Mucosa of gallbladder (tissue), 1 donor: ENCODE measurements at places on chromosomes 16 and 17. TPM values are rescaled to one million over a fixed set of nuclear protein-coding genes. Genes with fewer than 3 reads are reported as not detected.

SSTR5 gene
- total RNA-seq = 5.8 TPM

GRCh38 chr16:3486506-3487215 is 8.6 kb downstream of the C16orf90 start:
- no peak for DNase-seq

GDPD1 gene
- 6.8 TPM for total RNA-seq

SOX9 gene
- 67.0 TPM for total RNA-seq

DNA sequence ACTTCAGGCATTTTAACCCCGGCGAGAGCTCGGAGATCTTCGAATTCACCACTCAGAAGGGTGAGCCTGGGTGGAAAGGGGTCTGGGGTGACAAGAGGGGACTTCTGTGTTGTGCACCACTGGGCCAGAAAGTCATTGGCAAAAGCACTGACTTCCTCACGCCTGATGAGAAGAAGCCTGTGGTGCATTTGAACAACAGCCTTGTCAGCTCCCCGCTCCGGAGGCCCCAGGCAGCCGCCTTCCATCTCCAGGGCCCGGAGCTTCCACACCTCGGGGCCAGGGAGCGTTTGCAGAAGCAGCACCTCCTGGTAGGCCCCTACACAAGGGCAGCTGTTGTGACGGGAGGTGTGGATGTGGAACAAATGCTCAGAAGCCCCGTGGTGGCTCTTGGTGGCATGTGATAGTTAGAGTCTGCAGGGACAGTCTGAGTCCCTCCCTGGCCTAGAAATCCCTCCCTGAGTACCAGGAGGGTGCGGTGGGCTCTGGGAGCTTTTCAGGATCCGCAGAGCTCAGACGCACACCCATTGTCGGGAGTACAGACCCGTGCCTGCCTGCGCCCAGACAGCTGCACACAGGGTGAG is 9.7 kb downstream of the CACNG1 start:
- DNase-seq = no peak

RPS15A gene
- total RNA-seq = 899 TPM

TAC4 gene
- not detected for total RNA-seq

DNA sequence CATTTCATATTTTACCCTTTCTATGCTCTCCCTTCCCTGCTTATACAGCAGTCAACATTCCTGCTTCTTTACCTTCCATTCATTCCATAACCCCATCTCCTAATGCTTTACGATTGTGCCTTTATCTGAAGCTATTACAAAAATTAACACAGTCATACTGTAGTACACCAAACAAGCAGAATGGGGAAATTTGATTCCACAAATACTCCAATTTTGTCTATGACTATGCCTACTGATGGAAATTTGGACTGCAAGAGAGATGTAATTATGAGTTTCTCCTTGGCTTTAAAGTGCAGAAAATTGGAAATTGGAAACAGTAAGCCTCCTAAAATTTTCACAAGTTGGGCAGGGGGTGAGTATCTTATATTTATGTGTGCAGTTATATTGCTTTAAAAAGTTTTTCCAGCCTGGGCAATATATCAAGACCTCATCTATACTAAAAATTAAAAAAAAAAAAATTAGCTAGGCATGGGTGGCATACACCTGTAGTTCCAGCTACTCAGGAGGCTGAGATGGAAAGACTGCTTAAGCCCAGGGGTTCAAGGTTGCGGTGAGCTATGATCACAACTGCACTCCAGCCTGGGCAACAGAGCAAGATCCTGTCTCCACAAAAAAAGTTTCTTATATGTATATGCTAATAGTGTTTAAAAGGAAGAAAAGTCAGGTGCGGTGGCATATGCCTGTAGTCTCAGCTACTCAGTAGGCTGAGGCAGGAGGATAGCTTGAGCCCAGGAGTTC is 3.0 kb downstream of the APPBP2 start:
- no peak for DNase-seq

DNA sequence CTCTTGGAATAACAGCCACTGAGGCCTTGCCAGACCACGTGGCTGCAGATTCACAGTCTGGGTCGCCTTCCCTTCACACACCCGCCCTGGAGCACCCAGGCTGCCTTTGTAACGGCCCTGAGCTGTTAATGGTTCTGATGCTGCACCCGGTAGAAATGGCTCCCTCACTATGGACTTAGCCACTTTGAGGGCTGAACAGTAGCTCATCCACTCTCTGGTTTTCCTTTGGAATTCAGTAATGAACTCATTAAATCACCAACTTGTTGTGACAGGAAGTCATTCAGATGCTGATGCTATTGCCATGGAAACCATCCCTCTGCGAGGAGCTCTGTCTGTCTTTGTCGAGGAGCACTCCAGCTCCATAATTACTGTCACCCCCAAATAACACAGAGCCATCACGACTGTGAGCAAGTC is 59.2 kb downstream of the CDK5R1 start:
- DNase-seq = no peak

ARHGAP27 gene
- total RNA-seq = 98.1 TPM

MPP2 gene
- total RNA-seq = 7.0 TPM

DNA sequence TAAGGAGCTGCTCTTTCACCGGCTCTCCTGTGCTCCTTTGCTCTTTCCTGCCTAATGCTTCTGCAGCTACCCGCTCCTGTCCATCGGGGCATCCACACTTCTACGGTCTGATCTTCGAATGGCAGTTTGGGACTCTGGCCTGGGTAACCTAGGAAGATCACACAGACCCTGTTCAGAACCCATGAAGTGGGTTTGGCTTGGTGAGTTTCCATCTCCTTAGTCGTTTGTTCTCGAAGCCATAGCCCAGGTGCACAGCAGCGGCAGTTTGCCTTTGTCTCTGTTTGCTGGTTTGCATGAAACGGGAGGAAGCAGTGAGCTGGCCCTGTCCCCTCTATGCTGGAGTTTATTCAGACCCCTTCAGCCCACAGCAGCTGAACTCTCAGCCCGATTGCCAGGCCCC is 29.0 kb downstream of the PSMD7 start:
- no peak for DNase-seq

GRCh38 chr17:39732586-39732985 is 2.3 kb upstream of the MIEN1 start:
- no peak for DNase-seq

- no peak for DNase-seq
Measured at GRCh38 chr17:37317867-37318266, 57.9 kb upstream of the C17orf78 start.

GRCh38 chr16:75012380-75013081 is 13.7 kb downstream of the ZNRF1 start:
- DNase-seq = no peak

DNA sequence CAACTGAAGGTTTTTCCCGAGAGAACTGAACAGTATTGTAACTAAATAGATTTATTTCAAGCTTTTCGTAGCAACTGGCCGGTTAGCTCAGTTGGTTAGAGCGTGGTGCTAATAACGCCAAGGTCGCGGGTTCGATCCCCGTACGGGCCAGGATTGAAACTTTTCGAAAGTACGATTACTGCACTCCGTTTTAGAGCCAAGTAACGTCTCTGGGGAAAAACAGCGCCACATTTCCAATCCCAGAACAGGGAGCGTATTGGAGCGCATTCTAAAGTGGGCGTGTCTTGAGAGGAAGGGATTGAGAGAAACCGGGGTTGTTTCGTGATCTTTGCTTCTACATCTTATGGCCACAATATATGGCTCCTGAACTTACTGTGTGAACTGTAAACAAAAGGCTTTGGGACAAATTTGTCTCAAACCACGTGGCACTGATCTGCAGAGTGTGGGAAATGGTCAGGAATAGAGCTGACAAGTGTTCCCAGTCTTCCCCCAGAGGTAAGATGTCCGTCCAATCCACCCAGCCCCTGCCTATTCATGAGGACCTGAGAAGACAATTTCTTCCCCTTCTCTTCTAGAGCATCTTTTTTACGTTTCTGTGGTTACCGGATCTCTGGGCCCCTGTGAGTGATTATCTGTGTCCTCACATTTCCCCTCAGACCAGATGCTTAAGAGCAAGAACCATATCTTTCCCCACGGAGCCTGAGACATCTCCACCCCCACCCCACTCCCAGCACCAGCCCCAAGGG is 2.3 kb downstream of the BORCS6 start:
- peak; percentile 95 for DNase-seq

- DNase-seq = peak; percentile 68
Measured at GRCh38 chr17:77145612-77146245, 5.0 kb downstream of the SEC14L1 start.

FNDC8 gene
- not detected for total RNA-seq

RUNDC3A gene
- total RNA-seq = 1.4 TPM

TBC1D24 gene
- 20.6 TPM for total RNA-seq

DNA sequence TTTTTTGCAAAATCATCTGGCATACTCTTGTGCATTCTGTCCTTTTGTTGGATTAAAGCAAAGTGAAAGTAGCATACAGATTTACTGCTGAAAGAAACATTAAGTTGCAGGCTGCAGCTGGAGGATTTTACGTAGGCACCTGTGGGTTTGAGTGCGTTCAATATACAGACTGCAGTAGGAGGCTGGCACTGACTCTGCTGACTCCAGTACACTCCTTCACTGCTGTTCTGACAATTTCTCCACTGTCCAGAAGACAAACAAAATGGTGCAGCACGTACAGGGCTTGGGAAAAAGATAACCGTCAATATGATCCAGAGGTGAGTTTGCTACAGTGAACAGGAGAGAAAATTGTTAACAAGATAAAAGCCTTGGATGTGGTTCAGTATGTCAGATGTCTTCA is 73.3 kb downstream of the TANC2 start:
- DNase-seq = no peak

PRDM7 gene
- not detected for total RNA-seq

DNA sequence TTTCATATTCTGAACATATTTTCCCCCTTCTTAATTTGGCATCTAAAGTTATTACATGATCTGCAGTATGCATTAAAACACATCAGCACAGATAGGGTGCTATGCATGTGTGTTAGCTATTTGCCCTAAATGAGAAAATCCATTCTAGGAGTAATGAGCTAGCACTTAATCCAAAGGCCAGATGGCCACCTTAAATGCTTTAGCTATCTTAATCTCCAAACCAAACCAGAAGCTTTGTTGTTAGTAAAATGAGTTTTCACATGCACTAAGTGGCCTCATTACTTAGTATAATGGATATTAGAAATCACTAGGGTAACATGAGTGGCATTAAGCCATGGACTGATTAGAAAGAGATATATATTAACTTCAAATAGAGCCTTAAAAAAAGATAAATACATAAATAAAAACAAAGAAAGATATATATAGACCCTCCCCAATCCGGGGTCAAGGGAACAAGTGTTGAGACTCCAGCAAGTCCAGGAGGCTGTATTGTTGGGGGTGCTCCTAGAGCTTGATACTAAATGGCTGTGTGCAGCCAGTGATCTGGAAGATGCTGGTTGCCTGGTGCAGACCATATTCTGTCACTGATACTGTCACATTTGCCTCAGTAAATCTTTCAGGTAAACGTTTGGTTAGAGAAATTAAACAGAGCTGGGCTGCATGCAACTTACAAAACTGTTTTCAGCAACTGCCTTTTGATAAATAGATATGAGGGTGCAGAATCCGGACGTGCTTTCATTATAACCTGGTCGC is 67.3 kb downstream of the MYH10 start:
- DNase-seq = no peak

GRCh38 chr17:3907483-3908216 is 8.6 kb downstream of the P2RX1 start:
- no peak for DNase-seq

DNA sequence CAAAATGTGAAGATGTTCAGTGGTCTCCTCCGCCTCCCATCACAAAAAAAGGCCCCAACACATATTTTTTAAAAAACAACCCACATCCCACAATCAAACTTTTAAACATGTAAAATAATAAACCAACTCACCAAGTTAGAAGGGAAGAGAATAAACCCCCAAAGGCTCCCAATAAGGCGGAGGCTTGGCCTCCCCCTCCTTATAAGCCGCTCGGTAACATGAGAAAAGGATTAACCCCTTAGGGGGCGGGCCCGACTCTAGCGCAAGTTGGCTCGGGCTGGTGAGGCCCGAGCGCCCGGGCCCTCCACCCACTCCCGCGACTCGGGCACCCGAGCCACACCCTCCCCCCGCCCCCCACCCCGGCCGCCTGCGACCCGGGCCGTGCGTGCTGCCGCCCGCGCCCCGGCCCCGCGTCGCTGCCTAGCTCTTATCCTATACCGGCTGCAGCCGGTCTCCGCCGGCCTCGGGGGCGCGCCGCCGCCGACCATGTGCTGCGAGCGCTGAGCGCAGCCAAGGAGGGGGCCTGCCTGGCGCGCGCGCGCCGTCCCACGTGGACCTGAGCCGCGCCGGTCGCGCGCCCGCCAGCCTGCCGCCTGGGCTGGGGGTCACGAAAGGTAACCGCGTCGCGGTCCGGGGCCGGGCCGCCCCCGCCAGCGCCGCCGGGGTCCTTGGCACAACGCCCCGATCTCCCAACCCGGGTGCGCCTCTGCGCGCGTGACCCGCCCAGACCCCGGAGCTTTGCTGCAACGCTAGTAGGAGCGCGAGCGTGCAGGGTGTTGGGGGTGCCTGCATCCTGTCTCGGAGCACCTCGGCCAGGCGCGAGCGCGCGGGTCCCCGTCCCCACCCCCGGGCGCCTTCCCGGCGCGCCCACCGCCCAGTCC is at the start of the genes ARSG and SLC16A6:
ARSG (plus strand) TSS at position 541 of the 881 bp plus-strand sequence. CDS start 15,999 bp downstream, outside the sequence.
SLC16A6 (minus strand) TSS at position 173 of the 881 bp plus-strand sequence. CDS start 12,807 bp downstream, outside the sequence.
- peak; percentile 57 for DNase-seq

- no peak for DNase-seq
Measured at GRCh38 chr16:59697236-59697635, 963.1 kb upstream of the GOT2 start.

GRCh38 chr16:57028086-57028485 is 38.7 kb downstream of the NLRC5 start:
- no peak for DNase-seq

- no peak for DNase-seq
Measured at GRCh38 chr17:65198653-65199382, 61.6 kb downstream of the RGS9 start.

LGALS3BP gene
- total RNA-seq = 761 TPM

C17orf50 gene
- not detected for total RNA-seq

DNA sequence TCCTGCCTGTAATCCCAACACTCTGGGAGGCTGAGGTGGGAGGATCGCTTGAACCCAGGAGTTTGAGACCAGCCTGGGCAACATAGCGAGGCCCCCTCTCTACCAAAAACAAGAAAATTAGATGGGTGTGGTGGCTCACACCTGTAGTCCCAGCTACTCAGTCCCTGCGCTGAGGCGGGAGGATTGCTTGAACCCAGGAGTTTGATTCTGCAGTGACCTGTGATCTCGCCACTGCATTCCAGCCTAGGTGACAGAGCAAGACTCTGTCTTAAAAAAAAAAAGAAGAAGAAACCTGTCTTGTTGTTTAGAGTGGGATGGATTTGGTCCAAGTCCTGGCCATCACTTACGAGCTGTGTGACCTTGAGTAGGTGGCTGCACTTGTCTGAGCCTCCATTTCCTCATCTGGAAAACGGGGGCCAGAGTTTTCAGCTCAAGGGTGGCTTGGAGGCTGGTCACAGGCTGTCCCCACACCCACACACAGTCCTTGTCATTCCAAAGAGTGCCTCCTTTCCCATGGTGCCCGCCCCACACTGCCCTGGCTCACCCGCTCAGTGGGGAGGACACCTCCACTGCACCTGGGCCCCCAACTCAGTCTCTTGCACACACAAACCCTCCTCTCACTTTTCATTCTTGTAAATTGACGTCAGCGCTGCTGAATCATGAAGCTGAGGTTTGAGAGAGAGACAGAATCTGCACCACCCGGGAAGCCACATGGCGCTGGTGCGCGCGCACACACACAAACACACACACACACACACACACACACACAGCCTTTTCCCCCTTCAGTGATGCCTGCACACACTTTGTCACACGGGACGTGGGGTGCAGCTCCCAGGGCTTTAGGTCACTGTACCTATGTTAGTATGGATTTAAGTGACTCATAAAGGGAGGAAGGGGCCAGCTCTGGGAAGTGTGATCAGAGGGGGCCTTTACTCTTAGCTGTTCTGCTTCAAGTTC is 4.2 kb downstream of the SOCS1 start:
- DNase-seq = peak; percentile 30
